Stimulated activated CD8-positive, alpha-beta memory T cell treated with anti-CD3 and anti-CD28 coated beads, Interleukin-15, amount 100 ng/mL, for 24 hours (primary cell): ENCODE measurements at places on chromosomes 16 and 17.

DNA sequence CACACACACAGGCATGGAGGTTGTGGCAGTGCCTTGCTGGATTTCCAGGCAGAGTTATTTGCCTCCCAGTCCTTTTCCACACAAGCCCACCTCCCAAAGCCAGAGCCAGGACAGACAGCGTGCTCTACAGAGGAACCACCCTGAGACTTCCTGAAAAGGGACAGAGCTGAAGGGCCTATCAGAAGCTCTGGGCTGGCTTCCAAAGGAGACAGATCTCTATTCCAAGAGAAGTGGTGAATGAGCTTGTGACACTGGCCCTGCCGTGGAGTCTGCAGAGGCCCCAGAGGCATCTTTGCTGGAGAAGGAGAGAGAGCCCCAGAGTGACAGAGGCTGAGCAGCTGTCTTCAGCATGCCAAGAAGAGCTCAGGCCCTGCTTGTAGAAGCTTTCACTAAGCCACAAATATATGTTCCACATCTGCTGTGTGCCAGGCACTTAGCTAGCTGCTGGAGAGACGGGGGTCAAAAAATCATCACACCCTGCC, 8.3 kb upstream of the LPCAT2 start:
- DNase-seq: no peak

DNA sequence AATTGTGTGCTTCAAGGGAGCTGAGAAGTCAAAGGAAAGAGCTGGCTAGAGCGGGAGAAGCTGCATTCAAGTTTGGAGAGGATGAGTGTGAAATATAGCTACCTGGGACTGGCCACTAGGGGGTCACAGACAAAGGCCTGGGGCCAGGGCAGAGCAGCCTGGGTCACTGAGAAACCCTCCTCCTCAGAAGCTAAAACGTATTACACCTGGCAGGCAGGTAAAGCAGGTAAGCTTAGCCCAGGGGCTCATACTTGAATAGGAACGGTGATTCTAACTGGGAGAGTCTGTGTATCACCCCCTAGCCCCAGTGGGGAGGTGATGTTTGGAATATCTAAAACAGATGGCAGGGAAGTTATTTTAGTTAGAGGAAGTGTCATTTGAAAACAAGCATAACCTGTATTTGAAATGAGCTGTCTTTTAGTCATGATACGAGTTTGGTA, 6.8 kb downstream of the KRT37 start:
- DNase-seq: no peak

- DNase-seq: no peak
Measured at GRCh38 chr17:79414793-79415211, 196.0 kb downstream of the RBFOX3 start.

DNA sequence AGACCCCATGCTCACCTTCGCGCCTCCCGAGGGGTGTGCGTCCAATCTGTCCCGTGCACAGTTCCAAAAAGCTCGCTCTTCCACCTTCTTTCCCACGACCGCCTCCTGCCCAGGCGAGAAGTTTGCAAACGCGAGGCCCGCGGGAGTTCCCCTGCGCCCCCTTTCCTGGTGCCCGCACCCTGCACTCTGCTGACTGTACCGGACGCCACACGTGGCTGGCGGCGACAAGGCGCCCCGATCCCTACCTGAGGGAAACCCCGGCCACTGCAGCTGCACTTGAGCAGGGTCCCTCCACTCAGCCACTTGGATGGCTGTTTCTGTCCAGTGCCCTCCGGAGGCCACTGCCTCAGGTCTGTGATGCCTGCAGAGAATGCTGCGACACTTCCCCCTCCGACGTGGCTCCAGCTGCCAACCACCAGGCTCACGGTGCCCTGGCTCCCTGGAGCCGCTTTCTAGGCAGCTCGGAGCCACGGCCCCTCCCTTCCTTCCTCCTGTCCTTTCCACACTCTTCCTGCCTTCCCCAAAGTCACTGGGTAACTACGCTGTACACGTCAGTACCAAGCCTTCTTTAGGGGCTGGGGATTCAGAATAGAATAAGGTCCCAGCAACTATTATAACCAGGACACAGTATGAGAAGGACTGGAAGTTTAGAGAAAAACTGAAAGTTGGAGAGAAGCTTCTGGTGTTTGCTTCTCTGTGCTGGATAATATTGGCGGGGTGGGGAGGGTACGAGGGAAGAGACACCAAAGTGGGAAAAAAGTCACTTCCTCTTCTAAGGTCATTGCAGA, at the start of gene MLKL:
TSS of gene MLKL (minus strand) at position 425 of the 788 bp plus-strand sequence. CDS start 5,105 bp downstream, outside the sequence.
- peak; percentile 26 for DNase-seq

DNA sequence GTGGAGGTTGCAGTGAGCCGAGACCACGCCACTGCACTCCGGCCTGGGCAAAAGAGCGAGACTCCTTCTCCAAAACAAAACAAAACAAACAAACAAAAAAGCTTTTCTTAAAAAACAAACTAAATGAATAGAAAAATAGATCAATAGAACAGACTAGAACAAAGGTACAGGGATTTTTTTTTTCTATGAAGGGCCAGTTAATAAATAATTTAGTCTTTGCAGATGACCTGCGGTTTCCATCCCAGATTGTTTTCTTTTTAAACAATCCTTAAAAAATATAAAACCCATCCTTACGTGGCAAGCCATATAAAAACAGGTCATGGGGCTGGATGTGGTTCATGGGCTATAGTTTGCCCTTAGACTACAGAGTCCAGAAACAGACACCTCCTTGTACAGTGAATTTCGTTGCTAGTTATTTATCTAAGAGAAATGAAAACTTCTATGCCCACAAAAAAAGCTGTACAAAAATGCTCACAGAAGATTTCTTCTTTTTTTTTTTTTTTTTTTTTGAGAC, 45.4 kb downstream of the CREBBP start:
- DNase-seq: no peak

GRCh38 chr16:10990378-10990777, 46.0 kb downstream of the CLEC16A start:
- no peak for DNase-seq

DNA sequence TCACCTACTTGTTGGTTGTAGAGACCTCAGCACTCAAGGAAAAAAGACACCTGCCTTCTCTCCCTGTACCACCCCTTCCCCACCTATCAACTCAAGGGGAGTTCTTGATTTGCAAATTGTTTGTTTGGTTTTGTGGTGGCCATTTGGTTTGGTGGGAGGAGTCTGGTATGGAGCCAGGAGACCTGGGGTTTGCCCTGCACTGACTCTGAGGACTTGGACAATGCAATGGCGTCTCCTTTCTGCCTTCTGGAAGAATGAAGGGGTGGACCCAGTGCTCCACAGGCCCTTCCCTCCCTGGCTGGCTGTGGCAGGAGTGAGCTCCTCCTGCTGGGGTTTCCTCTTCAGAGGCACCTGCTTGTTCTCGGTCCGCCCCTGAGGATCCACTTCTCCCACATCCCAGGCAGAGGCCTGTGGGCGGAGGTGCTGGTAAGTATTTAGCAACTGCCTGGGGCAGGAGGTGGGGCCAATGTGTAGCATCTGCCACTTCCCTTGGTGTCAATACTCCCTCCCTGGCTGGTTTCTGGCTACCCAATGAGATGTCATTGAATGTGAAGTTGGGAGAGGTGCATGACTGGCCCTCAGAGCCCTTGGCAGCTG, 164.5 kb downstream of the NTN1 start:
- DNase-seq: no peak

- no peak for DNase-seq
Measured at GRCh38 chr16:27254262-27254811, 14.2 kb downstream of the NSMCE1 start.

DNA sequence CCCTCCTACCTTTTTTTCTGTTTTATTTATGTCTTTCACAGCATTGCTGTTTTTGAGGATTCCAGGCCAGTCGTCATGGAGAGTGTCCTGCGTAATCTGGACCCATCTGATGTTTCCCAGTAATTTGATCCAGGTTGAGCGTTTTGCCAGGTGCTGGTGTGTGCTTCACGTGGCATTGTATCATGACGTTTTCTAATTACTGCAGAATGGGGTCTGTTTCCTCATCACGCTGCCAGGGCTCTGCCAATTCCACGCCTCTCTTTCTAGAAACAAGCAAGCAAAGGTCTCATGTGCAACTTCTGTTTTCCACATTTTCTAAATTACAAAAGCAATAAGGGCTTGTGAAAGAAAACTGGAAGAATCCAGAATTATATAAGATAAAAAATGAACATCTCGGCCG, 28.3 kb upstream of the BHLHA9 start:
- no peak for DNase-seq

DNA sequence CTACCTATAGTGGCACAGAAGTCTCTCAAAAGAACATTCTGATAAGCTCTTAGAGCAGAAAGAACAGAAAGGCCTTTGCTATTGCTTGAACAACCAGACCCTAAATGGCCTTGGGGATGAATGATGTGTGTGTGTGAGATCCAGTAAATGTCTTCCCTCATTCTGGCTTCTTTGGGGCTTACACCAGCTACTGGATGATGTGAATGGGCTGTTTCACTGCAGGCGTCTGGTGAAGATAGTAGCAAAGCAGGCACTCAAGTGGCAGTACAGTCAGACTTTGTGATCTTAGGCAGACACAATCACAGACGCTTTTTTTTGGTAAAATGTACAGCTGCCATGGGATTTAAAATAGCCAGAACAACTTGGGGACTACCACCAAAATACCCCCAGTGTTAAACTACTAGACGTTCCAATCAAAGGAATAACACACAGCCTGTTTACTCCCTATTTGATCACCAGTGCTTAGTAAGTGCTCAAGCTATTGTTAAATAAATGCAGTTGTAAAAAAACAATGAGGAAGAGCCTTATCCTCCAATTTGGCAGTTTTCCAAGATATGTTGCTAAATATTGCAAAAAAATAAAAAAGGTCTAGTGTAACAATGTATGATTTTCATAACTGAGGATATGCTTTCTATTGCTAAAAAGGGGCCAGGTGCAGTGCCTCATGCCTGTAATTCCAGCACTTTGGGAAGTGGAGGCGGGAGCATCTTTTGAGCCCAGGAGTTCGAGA, 17.9 kb downstream of the NDUFAB1 start:
- no peak for DNase-seq

- no peak for DNase-seq
Measured at GRCh38 chr17:50206604-50207293, 5.3 kb upstream of the COL1A1 start.
